ENCODE measurements at places on chromosomes 1 and 21.

DNA sequence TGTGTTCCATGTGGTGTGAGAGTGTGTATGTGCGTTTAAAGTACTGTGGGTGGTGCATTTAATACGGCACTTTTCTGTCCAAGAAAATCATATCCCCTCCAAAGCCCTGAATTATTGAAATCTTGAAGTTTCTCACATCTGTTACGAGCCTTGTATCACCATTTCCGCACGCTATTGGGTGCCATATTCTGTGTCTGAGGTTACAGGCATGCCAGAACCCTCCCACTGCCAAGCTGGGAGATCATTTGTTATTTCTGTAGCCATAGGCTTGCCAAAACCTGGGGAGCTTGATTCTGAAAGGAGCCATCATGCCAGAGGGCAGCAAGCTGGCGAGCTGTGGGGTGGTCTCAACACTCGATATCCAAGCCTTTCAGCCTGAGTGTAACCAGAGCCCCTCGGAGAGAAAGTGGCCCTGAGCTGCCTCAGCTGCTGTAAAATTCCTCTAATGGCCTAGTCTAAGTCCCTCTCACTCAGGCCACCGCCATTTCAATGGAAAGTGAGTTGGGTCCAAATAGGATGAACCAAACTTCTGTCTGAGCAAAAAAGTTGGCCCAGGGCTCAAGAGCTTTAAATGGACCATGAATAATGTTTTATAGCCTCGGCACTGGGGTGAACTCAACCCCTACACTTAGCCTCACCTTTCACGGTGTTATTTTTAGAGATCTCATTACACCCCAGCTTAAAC, 298.4 kb upstream of the DUSP10 start:
- DNase-seq, result no peak

- DNase-seq, result no peak
Measured at GRCh38 chr1:229440851-229441537, 7.1 kb upstream of the ACTA1 start.

GRCh38 chr1:33606272-33606671, 133.8 kb downstream of the ZSCAN20 start:
- no peak for DNase-seq

DNA sequence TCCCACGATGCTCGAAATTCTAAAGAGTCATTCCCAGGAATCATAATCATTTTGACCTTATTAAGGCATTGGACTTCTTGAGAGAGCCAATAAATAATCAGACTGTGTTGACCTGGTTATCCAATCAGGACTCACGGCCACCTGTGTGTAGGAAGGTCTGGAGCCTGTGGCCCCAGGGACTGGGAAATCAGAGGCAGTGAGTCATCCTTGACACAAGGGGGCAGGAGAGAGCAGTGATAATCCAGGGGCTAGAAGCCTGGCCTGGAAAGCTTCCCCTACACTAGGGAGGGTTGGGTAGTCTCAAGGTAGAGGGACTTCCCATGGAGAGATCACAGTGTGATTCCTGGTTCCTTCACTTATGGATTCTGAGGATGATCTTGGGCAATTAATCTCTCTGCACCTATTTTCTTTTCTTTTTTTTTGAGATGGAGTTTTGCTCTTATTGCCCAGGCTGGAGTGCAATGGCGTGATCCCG, 4.7 kb downstream of the MR1 start:
- peak; percentile 62 for DNase-seq

Data from kidney (tissue), 22 donors.